Suppressor macrophage treated with lipopolysaccharide for 4 hours (primary cell): ENCODE measurements at places on chromosomes 13 and 19.

DNA sequence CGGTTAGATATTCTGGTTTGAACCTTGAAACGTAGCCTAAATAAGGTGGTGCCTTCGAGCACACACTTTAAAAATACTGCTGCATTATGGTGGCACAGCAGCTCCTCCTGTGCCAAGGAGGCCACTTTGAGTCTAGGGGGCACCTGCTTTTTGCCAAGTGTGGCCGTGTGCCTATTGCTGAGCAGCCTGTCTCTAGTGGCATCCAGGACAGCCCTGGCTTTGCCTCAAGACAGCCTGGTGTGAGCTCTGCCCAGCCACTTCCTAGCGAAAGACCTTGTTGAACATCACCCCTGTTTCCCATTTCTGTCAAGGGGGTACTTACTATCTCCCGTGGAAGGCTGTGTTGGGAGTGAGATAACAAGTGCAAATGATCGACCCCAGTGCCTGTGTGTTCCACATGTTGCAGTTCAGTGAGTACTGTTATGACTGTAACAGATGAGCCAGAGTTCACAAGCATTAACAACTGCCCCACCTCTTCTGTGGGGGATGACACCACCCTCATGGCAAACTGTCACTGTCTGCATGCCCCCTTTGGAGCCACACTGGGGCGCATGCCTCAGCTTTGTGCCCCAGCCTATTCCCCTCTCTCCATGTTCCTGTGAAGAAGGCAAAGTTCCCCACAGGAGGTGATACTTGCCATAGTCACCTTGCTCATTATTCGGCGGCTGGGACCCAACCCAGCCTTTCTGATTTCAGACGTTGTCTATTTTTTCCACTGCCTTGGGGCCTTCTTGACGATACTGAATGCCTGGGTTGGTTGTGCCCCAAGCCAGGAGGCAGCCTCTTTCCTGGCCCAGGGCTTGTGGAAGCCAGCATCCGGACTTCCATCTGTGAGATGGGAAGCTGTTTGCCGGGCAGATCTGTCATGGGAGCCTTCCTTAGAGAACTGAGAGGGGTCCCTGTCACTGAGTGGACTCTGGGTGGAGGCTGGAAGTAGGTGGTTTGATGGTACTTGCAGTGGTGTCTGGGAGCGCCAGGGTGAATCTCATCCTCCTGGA is 5.4 kb downstream of the GATAD2A start:
- no peak for DNase-seq

DNA sequence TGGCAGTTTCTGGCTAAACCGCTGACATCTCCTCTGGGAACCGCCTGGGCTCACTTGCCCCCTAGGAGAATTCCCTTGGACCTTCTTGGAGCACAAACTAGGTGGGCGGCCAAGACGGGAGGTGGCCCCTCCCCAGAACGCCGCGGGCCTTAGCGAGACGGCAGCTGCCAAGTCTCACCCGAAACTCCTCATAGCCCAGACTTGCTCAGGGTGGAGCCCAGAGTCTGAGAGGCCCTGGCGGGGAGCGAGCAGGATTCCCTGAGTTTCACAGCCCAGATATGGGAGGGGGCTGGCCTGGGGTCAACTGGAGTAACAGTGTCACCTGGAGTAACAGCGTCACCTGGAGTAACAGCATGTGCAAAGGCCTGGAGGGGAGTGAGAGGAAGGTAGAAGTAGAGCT is 10.1 kb downstream of the TINCR start:
- DNase-seq = no peak

DNA sequence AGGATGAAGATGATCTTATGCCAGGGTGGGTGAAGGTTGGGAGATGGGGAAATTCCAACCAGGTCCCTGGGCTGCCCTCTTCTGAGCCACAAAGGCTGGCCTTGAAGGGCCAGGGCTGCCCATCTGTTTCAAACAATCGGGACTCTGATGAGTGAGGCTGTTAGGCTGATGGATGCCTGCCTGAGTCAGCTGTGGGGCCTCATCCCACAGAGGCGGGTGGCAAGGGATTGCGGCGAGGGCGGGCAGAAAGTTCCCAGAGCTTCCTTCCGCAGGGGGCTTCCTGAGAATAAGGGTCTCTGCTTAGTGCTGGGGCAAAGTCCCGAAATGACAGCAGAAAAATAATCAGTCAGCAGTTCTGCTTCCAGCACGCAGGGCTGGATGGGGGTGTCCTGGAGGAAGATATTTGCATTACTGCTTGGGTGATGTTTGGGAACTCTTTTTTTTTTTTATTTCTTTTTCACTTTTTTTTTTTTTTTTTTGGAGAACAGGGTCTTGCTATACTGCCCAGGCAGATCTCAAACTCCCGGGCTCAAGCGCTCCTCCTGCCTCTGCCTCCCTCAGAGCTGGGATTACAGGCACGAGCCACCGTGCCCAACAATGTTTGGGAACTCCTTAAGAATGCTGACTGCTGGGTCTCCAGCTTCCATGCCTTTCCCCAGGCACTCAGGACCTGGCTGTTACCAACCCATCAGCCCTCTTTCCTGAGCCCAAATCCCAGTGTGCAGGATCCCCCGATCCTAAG is 14.1 kb downstream of the SH3GL1 start:
- DNase-seq = peak; percentile 13

DNA sequence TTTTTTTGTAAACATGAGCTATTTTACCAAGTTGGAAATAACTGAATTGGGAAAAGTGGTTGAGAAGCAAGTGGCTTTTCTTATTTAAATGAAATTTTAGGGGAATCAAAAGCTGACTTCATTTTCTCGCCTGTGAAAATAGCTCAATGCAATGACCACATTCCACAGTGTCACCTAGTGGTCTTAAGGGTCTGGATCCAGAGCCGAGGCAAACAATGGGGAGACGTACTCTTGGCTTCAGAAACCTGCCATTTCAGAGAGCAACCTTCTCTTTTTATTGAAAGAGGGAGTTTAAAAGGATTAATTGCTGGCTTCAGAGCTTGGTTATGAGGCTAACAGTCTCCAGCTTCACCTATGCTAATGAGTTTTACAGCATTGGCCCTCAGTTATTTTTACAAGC is 39.7 kb upstream of the RXFP2 start:
- DNase-seq = no peak

GRCh38 chr19:6091771-6092291 is 18.5 kb downstream of the RFX2 start:
- DNase-seq = no peak

- DNase-seq = no peak
Observed at GRCh38 chr13:27466513-27466912, 16.1 kb upstream of the MTIF3 start.

DNA sequence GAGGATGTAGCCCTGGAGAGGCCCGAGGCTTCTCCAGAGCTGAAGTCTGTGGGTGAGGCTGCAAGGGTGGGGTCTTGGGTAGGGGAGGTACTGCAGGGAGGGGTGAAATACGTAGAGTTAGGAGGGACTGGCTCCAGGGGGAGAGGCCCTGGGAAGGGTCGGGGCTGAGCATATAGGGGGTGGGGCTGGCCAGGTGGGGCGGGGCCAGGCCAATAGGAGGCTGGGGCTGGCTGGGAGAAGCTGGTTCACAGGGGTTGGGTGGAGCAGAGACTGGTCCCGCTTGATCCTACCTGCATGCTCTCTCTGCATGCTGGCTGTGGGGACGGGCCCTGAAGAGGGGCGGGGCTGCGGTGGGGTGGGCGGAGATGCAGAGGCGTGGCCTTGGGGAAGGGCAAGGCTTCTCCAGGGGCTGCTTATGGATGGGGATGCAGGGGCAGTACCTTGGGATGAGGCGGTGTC is 51.9 kb downstream of the CELF5 start:
- no peak for DNase-seq

DNA sequence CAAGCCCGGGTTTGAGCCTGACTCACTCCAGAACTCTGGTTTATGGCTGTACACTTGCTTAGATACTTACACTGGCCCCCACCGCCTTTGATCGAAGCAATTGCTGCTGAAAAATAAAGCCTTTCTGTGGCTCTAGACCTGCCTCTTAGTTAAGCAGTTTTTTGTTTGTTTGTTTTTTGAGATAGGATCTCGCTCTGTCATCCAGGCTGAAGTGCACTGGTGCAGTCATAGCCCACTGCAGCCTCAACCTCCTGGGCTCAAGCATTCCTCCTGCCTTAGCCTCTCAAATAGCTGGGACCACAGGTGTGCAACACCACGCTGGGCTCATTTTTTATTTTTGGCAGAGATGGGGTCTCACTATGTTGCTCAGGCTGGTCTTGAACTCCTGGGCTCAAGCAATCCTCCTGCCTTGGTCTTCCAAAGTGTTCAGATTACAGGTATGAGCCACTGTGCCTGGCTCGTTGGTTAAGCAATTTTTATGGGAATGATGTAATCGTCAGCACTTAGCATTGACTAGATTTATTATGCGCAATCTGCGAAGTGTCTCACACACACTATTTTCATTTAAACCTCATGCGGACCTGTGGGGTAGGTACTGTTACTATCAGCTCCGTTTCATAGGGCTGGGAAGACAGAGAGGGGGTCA is 22.2 kb downstream of the PPP2R1A start:
- DNase-seq = no peak

DNA sequence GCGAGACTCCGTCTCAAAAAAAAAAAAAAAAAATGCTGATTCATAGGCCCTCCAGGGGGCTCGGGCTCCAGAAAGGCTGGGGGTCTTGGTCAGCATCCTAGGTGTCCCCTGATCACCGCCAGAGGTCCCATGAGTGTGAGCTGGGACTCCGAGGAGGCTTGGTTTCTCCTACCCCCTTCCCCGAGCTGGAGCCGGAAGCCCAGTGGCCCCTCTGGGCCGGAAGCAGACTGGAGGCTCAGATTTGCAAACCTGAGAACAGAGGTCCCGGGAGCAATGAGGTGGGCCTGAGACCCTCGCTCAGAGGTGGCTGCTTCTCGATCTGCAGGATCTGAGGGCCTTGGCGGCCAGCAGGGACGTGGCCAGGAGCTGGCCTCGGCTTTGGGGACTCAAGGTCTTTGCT is 41.5 kb downstream of the EFNA2 start:
- DNase-seq = no peak

DNA sequence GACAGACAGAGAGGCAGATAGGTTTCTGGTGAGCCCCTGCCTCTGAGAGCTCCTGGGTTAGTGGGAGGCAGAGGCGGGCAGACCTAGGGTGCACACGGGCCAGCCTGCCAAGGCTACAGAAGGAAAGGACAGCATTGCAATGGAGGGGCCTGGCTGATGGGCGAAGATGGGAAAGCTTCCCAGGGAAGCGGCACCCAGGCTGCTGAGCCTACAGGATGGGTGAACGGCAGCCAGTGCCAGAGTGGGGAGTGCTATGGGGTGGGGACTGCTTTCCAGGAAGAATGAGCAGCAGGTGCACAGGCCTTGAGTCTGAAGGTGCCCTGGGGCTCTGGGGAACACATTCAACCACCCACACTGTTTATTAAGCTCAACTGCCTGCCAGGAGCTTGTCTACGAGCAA is 702 bp upstream of the MAG start:
- DNase-seq = no peak

DNA sequence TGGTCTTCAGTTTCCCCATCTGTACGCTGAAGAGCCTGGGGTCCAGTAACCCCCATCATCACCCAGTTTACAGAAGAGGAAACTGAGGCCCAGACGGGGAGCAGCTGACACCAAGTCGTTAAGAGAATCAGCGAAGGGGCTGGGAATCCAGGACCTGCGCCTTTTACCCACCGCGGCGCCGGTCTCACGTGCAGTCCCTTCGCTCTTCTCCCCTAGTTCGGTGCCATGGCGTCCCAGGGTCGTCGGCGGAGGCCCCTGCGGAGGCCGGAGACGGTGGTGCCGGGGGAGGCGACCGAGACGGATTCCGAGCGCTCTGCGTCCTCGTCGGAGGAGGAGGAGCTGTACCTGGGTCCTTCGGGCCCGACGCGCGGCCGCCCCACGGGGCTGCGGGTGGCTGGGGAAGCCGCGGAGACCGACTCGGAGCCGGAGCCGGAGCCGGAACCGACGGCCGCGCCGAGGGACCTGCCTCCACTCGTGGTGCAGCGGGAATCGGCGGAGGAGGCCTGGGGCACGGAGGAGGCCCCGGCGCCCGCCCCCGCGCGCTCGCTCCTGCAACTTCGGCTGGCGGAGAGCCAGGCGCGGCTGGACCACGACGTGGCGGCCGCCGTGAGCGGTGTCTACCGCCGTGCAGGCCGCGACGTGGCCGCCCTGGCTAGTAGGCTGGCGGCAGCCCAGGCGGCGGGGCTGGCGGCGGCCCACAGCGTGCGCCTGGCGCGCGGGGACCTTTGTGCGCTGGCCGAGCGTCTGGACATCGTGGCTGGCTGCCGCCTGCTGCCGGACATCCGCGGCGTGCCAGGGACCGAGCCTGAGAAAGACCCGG is 698 bp downstream of the BLOC1S3 start:
- DNase-seq = peak; percentile 69

DNA sequence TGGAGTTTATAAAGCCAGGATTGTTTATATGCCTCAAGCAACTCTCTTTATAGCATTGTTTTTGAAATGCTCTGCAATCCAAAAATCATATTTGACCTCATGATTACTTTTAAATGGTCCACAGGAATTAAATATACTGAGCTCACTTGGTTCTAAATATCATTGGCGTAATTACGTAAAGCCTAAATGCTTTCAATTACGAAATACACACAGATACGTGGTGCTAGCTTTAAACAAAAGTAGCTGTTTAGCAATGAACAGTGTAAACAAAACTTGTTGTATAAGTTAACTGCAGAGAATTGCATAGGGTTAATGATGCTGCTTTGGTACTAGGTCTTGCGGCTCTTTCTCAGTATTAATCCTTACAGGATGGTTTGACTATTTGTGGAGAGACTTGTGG is 346.6 kb downstream of the COG6 start:
- DNase-seq = no peak

- peak; percentile 94 for DNase-seq
Observed at GRCh38 chr19:21505459-21506451, at the start of gene ZNF429. ZNF429 (plus strand) TSS chr19:21505602; CDS start chr19:21505772, 170 bp downstream.

DNA sequence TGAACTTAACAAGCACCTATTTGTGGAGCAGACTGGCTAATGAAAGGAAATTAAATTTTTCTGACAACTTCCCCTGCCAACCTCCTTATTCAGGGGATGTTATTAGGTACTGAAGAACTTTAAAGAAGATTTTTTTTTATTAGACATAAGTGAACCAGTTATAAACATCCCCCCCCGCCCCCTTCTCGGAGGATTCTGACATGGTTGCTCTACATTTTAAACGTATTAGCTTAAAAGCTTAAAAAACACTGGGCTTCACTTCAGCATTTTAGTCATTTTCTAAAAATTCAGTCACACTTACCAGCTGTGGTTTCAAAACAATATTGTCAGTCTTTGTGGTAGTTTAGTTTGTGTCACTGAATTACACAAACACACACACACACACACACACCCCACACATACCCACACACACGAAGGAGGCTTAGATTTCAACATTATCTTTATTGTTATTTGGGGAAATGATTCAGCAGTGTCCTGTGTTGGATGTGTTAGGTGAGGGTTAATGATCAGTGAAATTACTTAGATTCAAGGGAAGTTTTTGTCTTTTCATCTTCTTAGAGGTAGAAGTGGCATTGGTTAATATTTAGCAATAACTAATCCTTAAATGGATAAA is 145.7 kb downstream of the PCCA start:
- DNase-seq = no peak
